Effector memory CD4-positive, alpha-beta T cell (primary cell): ENCODE measurements at places on chromosomes 12 and 14.

GRCh38 chr14:25011095-25011494 is 38.9 kb downstream of the STXBP6 start:
- DNase-seq: no peak

DNA sequence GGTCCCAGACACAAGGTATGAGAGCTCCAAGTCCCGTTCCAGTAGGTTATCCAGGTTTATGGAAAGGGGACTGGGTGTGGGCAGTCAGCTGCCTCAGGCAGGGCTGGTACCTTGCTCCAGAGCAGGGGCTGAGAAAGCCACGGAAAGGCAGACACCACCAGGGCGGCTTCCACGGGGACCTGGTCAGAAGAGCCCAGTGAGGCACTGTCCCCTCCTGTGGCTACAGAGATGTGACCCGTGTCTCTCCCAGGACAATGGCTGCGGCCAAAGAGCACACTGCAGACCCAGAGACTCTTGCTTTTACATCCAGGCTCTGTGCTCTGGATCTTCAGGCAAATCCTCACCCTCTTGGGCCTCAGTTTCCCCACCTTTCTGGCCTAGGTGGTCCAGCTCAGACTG is 8.8 kb downstream of the SERPINA4 start:
- DNase-seq: no peak

DNA sequence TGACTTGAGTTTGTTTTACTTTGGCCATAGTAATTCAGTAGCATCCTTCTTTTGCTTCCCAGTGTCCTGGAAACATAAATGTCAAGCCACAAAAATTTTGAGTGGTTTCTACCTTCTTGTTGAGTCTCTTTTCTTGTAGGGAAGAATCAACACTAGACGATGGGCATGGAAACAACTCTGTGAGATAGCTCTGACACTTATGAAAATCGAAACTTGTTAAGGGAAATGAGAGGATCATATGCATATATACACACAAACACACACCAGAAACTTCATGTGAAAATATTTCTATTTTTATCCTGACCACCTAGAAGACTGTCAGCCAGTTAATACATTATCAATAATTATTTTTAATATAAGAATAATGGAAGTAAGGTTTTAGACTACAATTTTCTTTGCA is 1247.3 kb upstream of the FLRT2 start:
- DNase-seq: no peak

GRCh38 chr14:36493761-36494160 is 26.3 kb downstream of the NKX2-1 start:
- DNase-seq: no peak

DNA sequence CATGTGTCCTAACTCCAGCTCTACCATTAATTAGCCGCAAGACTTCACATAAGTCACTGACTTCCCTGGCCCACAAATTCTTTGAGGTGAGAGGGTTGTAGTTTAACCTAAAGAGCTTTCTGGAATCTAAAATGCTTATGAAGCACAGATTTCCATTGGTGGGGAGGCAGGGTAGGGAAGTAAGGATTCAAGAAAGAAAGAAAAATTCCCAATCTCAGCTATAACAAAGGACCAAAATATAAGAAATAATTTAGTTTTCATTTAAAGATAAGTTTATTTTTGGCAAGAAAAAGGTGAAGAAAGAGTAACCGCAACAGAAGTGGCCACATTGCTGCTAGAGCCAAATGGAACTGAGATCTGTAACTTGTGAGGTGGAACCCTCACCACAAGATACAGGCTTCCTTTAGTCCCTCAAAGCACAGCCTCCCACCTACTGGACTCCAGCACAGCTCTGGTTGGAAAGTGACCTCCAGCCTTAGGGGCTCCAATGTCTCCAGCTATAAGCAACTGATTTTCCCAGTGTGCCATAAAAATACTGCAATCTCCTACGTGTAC is 23.6 kb downstream of the DAD1 start:
- DNase-seq: no peak

- no peak for DNase-seq
Measured at GRCh38 chr12:103318566-103318965, 177.2 kb downstream of the C12orf42 start.

DNA sequence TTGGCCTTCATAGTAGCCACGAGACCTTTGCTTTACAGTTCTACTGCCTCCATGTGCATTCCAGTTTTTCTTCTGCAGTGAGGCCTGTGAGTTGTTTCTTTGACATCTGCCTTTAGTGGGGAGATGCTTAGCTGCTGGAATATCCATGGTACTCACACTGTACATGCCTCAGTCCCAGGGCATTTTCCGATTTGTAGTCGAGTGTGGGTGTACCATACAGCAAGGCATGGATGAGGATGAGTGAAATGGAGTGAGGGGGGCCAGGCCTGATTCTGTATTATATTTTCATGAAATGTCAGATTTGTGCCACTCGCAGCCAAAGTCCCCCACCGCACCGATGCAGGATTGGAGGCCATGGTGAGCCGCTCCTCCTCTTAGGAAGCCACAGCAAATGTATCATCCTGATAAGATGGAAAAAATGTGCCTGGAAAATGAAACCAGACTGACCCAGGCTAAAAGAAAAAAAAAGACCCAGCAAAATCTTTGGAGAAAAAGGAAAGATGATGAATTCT is 173.0 kb downstream of the ADGRD1 start:
- no peak for DNase-seq

GRCh38 chr12:54411391-54412241 is 7.5 kb downstream of the ITGA5 start:
- peak; percentile 51 for DNase-seq

DNA sequence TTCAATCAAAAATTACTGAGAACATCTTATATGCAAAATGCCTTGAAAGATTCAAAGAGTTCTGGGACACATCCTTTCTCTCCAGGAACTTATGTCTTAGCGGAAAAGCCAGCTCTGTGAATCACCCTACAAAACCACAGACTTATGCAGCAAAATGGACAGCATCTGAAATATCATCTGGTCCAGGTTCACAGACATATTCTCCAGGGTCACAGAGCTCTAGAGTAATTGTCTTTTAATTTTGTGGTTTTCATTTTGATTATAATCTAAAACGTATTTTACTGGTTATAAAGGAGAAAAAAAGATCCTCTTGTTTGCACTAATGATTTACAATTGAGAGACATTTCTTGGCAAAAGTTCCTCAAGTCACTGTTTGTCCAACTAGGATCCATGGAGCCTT is 246.2 kb downstream of the MSRB3 start:
- no peak for DNase-seq
